ENCODE measurements at places on chromosomes 2 and 18.

DNA sequence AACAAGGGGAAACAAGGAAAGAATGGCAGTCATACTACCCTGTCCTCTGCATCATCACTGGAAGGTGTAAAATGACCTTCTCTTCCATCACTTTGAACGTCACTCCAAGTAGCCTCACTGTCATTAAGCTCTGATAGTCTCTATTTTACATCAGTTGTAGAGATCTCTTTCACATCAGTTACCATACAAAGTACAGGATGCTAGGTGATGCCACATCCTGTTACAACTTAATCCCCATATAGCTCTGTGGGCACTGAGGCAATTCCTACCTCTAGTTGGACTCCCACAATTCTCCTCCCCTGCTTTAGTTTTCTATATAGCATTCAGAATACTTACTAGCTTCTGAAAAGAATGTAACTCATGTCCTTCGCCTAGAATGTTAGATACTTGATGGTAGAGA is 55.1 kb upstream of the TTC27 start:
- no peak for DNase-seq

DNA sequence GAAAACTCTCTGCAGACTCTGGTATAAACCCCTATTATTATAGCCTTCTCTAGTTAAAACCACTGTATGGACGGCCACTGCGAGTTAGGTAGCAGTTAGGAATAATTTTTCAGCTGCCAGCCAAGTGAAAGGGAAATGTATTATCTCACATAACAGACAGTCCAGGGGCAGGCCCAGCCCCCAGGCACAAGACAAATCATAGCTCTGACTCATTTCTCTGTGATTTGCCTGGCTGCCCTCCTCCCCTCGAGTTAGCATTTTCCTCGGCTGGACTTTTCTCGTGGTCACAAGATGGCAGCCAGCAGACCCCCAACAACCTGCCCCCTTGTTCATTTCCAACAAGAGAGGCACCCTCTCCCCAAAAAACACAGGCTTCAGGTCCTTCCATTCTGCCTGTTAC is 10.5 kb downstream of the VIT start:
- DNase-seq: no peak

- DNase-seq: no peak
Measured at GRCh38 chr18:52348209-52348608, 8.2 kb downstream of the DCC start.

DNA sequence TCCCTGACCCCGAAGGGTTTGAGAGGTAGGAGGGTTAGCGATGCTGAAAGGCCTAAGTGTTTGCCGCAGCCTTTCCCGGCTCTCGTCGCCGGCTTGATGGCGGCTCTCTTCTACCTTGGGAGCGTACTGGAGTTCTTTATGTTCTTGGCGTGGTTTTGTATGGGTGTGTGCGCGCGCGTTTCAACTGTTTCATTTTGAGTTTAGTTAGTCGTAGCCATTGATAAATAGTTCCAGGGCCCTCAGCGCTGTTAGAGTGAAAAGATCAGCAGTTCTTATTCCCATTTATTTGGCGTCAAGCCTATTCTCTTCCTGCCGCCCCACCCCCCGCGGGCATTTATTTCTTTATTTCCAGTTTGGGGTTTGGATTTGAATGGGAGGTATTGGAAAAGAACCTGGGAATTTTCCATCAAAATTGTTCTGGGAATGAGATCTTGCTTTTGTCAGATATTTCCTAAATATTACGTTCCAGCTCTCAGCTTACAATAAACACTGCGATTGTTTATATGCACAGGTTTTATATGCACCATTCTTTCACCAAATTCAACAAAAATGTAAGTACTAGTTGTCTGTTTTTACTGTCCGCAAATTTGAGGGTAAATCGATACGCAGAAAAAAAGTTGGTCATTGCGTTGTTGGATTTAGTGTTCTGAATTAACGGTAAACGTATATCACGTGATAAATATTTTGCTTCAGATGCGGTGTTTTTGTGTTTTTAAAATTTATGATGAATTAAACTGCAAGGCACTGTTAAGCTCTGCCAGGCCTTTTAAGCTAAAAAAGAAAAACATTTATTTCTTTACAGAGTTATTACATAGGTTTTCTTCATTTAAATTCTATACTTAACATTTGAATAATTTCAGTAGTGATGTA is 954 bp downstream of the CCNT2 start:
- no peak for DNase-seq

GRCh38 chr18:49844903-49845302 is 31.6 kb upstream of the ACAA2 start:
- DNase-seq: no peak

DNA sequence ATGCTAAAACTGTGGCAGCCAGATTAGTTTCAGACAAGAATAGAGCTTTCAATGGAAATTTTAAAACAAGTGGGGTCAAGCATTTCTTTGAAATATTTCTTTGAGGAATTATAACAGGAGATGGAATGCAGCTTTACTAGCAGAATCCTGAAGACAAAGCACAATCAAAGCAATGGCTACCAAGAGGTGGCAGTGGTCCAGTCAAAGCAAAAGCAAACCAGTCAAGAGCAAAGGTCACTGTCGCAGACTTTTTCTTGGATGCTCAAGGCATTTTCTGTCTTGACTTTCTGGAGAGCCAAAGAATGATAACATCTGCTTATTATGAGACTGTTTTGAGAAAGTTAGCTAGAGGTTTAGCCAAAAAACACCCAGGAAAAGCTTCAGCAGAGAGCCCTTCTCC is 351.2 kb upstream of the DLGAP1 start:
- DNase-seq: no peak

- no peak for DNase-seq
Measured at GRCh38 chr2:105299290-105299689, 30.2 kb downstream of the TGFBRAP1 start.

GRCh38 chr2:189698020-189698887 is 23.8 kb downstream of the ANKAR start:
- no peak for DNase-seq

DNA sequence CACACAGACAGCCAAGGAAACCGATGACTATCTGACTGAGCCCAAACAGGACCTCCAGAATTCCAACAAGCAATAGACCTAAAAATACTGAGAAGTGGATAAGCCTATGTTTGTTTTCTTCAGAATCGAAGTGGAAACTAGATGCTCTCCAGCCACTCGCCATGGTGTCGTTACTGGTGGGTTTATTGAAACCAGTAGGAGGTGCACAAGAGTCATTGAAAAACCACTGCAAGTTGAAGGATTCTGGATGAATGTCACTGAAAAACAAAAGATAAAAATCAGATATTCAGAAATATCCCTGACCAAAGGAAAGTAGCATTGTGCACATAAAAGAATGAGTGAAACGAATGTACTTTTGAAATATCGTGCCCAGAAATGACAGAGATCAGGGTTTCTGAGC is 15.3 kb downstream of the TM4SF20 start:
- no peak for DNase-seq

DNA sequence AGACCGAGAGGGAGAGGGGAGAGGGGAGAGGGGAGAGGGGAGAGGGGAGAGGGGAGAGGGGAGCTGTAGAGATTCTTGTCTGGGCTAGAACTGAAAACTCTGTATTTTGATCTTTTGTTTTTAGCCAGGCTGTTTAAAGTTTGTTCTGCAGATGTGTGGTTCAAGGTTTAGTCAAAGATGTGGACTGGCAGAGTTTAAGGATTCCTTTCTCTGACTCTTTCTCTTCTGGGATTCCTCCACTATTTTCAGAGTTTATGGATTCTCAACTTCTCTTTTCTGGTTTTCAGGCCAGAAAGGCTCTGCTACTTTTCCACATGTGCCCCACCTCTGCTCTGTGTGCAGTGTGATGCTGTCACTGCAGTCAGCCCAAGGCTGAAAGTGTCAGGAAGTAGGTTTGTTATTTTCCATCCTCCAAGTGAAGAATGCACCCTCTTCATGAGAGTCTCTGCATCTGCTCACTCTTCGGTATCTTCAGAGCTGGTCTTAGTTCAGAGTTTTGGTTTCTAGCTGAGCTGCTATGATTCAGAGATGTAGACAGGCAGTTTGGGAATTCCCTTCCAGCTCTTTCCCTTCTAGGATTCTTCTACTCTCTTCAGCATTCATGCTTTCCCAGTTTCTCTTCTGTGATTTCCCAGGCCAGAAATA is 130.9 kb upstream of the SMAD7 start:
- DNase-seq: no peak

GRCh38 chr2:137380610-137381009 is 583.7 kb upstream of the HNMT start:
- no peak for DNase-seq

- no peak for DNase-seq
Measured at GRCh38 chr2:71861186-71862160, 286.2 kb downstream of the CYP26B1 start.

DNA sequence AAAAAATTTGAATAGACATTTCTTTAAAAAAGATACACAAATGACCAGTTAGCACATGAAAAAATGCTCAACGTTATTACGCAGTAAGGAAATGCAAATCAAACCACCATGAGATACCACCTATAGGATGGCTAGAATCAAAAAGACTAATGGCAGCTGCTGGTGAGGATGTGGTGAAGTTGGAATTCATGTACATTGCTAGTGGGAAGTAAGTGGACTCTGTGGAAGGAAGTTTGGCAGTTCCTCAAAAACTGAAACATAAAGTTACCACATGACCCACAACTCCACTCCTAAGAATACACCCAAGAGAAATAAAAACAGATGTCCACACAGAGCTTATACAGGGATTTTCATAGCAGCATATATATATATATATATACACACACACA is 51.2 kb downstream of the MBP start:
- DNase-seq: no peak

DNA sequence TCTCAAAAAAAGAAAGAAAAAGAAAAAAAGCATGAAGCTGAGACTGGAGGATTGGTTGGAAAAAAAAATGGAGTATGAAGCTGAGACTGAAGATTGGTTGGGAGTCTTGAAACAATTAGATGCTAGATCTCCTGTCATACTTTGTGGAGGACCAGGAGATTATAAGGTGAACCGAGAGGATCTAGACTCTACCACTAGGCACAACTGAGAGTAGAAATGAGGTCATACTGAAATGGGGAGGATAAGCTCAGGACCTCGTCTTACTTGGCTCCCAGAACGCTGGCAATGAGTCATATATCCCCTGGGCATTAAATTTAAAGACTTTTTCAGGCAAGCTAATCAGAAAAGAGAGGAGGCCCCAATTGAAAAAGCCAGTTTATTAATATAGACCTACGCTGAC is 3.3 kb upstream of the ORC2 start:
- DNase-seq: no peak

DNA sequence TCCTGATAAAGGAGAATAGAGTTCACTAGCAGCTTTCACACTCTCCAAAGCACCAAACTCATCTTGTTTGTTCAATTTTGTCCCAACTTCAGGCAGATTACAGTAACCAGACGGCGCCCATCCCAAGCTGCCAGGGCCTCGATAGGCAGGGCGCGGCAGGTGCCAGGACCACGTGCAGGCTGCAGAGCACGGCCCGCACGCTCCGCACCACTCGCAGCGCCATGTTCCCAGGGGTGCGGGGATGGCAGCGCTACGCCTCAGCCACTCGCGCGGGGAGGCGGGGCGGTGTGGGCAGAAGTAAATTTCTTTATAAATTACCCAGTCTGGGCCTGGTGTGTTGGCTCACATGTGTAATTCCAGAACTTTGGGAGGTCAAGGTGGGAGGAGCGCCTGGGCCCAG is 30.3 kb upstream of the INO80D start:
- no peak for DNase-seq

DNA sequence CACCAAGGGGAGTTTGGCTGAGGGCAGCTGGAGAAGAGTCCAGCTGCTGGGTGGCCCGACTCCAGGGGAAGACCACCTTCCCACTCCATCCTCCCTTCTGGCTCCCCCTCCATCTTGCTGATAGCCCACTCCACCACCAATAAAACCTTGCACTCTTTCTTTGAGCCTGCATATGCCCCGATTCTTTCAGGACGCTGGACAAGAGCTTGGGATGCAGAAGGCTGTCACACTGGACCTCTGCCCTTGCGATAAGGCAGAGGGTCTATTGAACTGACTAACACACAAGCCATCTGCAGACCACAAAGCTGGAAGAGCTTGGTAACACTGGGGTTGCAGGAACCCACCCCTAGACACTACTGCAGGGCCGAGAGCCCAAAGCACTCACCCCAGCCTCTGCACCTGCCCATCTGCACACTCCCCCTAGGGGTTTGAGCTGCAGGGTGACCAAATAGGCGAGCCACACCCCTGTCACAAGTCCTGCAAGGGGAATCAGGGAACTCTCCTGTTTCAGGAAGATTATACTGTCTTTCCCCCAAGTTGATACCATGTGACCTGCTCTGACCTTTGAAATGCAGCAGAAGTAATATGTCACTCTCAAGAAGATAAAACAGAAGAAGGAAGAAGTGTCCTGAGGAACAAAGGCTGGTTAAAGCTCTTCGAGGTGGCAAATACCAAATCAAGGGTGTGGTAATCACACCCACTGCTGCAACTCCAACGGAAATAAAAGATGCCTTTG is 70.5 kb downstream of the SMAD4 start:
- no peak for DNase-seq

DNA sequence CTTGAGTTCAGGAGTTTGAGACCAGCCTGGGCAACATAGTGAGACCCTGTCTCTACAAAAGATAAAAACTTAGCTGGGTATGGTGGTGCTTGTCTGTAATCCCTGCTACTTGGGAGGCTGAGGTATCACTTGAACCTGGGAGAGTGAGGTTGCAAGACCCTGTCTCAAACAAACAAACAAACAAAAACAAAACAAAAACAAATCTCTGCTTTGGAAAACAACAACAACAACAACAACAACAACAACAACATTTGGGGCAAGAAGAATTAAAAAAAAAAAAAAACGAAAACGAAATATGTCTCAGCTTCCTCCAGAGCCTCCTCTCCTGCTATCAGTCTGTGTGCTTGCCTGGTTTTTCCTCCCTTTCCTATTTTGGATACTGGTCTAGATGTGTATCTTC is 16.9 kb downstream of the SLC4A1AP start:
- no peak for DNase-seq

GRCh38 chr18:76571689-76572088 is 76.6 kb upstream of the ZNF516 start:
- no peak for DNase-seq

DNA sequence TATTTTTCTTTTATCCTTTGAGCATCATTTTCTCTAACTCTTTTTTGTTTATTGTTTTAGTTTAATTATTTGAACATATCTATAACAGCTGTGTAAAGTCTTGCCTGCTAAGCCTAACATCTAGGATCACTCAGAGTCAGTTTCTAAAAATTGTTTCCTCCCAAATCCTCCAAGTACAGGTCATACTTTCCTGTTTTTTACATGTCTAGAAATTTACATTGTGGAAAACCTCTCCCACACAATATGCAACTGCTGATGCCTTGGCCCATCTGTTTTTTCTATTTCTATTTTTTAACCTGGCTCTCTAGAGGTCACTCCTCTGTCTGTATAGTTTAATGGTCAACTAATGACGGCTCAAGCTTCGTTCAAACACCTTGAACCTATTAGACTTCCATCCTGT is 261.0 kb downstream of the HRH4 start:
- no peak for DNase-seq

- DNase-seq: no peak
Measured at GRCh38 chr18:12102136-12102842, 8.6 kb downstream of the ANKRD62 start.

DNA sequence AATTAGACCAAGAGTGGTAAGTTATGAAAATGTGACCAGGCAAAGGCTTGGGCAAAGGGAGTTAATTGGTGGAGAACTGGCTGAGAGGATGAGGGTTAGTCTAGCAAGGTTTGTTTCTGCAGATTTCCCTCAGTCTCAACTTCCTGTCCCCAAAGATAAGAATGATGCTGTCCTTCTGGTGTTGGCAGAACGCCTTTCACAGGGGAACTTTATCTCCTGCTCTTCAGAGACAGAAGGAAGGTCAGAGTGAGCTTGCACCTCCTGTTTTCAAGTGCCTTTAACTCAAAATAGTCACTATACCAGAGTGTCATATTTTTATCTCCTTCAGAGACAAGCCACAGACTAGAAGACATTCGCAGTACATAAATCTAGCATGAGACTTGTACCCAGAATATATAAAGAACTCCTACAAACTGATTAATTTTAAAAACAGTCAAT is 95.7 kb downstream of the TEX51 start:
- no peak for DNase-seq

All from NCI-H187 treated with DMSO at 0.1 percent for 48 hours (cell line).